Thoracic aorta (tissue), 2 donors: ENCODE measurements at places on chromosomes 3 and 15. TPM values are rescaled to one million over a fixed set of nuclear protein-coding genes. Genes with fewer than 3 reads are reported as not detected.

Gene CAMK1
- total RNA-seq: 69.7 TPM

Gene AGBL1
- not detected for total RNA-seq

Gene ADPRH
- total RNA-seq: 22.7 TPM

Gene DPPA2
- total RNA-seq: not detected

Gene HRH1
- 48.3 TPM for total RNA-seq

Gene EAF2
- 5.1 TPM for total RNA-seq

Gene TMEM108
- total RNA-seq: 0.41 TPM

Gene FBXW12
- not detected for total RNA-seq

Gene RTP3
- total RNA-seq: not detected

Gene SLC15A2
- total RNA-seq: 5.1 TPM

Gene ADAMTS9
- total RNA-seq: 104 TPM

Gene CKMT1B
- not detected for total RNA-seq

Gene GOLGA8N
- total RNA-seq: 21.2 TPM

Gene SYNPR
- not detected for total RNA-seq

Gene CP
- 58.1 TPM for total RNA-seq

Gene ZNF860
- 0.81 TPM for total RNA-seq

Gene CX3CR1
- 0.28 TPM for total RNA-seq

Gene FES
- total RNA-seq: 86.3 TPM

Gene ADAMTSL3
- 41.4 TPM for total RNA-seq

Gene SPATA16
- total RNA-seq: not detected

Gene TGM4
- not detected for total RNA-seq
